ENCODE measurements at places on chromosomes 13 and 19.

- no peak for DNase-seq
Measured at GRCh38 chr13:66586489-66586888, 643.6 kb downstream of the PCDH9 start.

GRCh38 chr13:110646442-110647364 is 31.4 kb downstream of the NAXD start:
- no peak for DNase-seq

DNA sequence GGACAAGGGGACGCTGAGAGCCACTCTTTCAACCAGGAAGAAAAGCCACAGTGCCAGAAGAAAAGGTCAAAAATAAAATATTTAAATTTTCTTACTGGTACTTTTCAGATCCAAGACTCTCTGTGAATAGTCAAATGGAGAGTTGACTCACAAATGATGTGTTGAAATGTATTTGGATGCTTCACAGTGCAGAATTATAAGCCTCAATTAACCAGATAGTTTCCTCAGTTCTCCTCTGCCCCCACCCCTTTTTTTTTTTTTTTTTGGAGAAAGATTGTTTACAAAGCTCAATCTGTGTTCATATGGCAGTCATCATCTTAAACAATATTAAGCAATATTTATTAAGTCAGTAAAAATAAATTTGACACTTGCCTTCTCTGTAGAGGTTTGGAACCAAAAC is 470.8 kb downstream of the FGF9 start:
- DNase-seq, result no peak

DNA sequence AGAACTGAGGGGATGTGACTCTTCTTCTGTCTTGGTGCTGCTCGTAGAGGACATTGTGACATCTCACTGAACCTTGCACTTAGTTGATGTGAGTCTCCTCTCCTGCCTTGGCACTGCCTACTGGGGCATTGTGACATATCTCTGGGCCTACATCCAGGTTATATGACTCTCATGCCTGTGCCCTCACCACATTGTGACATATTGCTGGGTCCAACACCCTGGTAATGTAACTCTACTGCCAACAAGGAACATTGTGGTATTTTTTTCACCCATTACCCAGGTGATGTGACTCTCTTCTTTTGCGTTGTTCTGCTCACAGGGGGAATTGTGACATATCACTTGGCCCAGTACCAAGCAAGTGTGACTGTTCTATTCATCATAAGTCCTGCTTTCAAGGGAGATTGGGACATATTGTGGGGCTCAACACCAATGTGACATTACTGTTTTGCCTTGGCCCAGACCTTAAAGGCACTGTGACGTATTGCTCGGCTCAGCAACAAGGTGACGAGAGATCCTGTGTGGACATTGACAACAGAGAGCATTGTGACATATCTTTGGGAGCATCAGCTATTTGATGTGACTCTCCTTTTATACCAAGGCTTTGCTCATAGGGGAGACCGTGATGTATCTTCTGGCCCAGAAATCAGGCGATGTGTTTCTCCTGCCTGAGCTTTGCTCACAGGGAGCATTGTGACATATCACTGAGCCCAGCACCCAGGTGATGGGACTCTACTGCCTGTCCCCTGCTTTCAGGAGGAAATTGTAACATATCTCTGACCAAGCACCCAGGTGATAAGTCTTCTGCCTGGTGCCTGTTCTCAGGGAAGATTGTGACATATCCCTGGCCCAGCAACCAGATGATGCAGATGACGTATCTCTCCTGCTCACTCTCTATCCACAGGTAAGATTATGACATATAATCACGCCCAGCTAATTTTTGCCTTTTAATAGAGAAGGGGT is 12.2 kb upstream of the ZNF429 start:
- DNase-seq, result no peak

DNA sequence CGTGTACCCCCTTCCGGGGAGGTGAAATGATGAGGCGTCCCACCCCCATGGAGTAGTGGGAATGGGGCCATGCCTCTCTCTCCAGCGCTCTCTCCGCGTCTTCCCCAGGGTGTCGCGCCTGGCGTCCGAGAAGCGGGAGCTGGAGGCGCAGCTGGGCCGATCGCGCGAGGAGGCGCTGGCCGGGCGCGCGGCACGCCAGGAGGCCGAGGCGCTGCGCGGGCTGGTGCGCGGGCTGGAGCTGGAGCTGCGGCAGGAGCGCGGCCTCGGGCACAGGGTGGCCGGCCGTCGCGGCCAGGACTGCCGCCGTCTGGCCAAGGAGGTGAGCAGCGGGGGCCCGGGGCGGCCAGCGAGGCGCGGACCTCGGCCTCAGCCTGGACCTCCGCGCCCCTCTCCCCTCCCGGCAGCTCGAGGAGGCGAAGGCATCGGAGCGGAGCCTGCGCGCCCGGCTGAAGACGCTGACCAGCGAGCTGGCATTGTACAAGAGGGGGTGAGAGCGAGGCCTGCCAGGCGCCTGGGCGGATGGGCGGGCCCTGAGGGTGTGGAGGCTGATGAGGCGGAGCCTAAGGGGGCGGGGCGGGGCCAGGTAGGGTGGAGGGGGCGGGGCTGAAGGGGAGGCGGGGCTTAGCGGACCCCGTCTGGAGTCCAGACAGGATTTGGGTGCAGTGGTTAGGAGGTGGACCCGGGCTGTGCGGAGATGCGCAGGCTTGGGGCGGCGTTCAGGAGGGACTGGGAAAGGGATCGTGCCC is 7.7 kb downstream of the PGLYRP1 start:
- no peak for DNase-seq

DNA sequence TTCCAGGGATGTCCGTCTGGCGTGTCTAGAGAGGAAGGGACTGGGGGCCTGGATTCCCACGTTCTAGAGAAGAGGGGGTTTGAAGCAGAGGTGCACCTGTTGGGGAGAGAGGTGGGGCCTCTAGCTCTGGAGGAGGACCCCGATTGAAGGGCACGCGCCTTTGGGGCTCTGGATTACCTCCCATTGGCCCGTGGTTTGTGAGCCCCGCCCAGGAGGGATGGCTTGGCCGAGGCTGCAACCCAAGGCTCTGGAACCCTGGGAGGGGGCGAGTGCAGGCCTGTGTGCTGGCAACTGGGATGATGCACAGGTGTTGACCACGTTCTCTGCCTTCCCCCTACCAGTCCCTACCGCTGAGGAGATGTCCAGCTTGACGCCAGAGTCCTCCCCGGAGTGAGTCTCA is 20.2 kb downstream of the TMEM150B start:
- no peak for DNase-seq

GRCh38 chr13:103961784-103962183 is 895.6 kb upstream of the SLC10A2 start:
- no peak for DNase-seq

DNA sequence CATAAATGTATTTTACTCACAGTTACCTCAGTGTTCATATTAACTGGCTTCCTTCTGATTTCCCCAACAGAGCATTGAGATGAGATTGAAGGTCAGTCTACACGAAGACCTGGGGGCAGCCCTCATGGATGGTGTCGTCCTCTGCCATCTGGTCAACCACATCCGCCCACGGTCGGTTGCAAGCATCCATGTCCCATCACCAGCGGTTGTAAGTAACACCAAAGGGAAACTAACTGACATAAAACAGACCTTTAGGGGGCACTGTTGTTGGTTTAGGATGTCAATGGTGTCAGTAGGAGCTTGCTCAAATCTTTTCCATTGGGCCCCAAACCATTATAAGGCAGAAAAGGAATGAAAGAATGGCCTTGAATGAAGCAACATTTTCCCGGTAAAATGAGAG is 68.2 kb downstream of the ESD start:
- peak; percentile 3 for DNase-seq

- DNase-seq, result peak; percentile 79
Measured at GRCh38 chr13:102846261-102847015, 606 bp downstream of the ERCC5 start.

DNA sequence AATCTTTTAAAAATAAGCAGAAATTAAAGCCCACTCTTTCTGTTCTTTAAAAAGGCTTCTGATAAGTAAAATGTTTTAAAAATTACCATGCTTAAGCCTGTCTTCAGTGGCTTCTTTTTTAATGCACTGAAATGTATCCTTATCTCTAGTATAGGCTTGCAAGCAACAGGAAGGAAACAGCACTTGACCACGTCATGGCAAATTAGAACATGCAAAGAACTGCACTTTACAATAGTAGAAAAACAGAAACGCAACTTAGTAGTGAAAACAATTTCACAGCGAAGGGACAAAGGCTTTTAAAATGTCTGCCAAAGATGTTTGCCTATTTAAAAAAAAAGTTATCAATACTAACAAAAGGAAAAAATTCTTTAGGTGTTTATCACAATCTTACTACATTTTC is 36.3 kb downstream of the ELF1 start:
- DNase-seq, result peak; percentile 96

GRCh38 chr19:49570138-49570856 is 10.1 kb downstream of the NOSIP start:
- peak; percentile 56 for DNase-seq

- DNase-seq, result no peak
Measured at GRCh38 chr13:109517517-109517916, 268.9 kb downstream of the IRS2 start.

- DNase-seq, result no peak
Measured at GRCh38 chr13:26007261-26008125, 44.3 kb downstream of the SHISA2 start.

DNA sequence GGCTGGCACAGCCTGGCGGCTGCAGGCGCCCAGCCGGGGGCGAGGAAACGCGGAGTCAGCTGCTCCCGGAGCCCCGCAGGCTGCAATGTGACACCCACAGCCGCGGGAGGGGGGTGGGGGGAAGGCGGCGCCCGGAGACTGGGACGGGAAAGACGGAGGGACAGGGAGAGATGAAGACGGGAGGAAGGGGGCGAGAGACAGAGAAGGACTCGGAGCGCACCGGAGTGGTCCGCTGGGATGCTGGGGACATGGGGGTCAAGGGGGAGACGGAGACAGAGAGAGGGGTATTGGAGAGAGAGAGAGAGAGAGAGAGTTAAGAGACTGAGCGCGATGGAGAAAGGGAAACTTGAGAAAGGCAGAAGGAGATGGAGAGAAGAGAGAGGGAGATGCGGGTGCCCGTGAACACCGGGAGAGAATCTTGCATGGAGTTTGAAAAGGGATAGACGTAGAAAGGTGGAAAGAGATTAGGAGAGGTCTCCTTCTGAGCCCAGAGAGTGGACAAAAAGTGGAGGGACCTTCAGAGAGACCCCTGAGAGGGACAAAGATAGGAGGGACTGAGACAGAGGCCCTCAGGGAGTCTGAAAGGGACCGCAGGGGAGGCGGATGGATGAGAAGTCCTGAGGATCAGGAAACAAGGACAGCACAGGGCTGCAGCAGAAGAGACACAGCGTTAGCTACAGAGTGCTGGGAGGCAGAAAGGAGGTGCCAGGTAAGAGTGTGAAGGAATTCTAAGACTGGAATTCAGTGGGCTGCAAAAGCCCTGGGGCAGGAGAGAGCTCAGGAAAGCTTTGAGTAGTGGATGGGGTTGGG is 1.0 kb downstream of the SCN1B start:
- no peak for DNase-seq

DNA sequence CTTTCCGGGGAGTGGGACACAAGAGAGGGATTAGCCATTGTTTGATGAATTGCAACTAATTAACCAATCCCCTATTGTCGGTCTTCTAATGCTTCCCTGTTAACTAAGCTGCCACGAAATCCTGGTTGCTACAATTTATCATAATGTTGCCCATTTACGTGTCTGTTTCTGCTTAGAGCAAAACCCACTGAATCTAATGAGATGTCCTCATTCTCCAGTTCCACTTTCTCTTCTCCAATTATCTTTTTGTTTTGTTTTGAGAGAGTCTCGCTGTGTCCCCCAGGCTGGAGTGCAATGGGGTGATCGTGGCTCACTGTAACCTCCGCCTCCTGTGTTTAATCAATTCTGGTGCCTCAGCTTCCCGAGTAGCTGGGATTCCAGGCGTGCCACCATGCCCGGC is 5.2 kb upstream of the DPP9 start:
- no peak for DNase-seq

- DNase-seq, result no peak
Measured at GRCh38 chr13:99289271-99289670, 17.9 kb downstream of the GPR183 start.

GRCh38 chr19:17843292-17843827 is 4.4 kb downstream of the JAK3 start:
- DNase-seq, result no peak

GRCh38 chr13:97967948-97968347 is 14.5 kb downstream of the IPO5 start:
- no peak for DNase-seq

DNA sequence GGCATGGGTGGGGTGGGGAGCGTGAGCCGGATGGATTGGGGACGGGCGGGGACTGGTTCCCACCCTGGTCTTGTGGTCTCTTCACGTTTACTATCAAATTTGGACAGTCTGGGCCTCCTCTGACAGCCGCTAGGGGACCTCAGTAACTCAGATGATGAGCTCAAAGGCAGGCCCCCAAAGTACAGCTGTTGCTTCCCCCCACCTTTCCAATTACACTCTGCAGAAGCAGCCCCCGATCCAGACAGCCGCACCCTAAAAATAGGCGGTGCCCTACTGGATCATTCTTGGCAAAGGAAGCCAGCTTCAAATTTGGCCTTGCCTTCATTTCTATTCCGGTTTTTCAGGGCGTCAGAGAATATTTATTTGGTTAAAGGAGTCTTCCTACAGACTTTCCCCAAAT is 1.9 kb upstream of the FOXO1 start:
- no peak for DNase-seq

DNA sequence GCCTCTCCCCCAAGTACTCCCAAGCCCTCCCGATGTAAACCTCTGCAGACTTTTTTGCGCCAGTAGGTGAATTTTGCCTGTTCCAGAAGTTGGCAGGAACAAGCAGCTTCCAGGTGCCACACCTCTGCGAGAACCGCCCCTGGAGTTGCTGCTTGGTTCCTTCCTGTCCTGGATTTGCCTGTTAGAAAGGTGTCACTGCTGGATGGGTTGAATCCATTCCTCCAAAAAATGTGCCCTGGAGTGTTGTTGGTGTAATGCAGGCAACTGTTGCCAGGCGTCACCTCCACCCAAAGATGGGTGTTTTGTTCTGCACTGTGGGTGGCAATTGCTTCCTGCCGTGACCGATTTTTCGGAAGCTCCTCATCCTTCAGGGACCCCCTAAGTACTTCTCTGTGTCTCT is 5.7 kb downstream of the PGPEP1 start:
- no peak for DNase-seq

- DNase-seq, result no peak
Measured at GRCh38 chr13:33550885-33551284, 265.3 kb upstream of the STARD13 start.

- no peak for DNase-seq
Measured at GRCh38 chr19:3034656-3035541, 5.8 kb upstream of the TLE2 start.

GRCh38 chr13:67063036-67063435 is 167.1 kb downstream of the PCDH9 start:
- DNase-seq, result no peak

GRCh38 chr19:3284759-3285646 is 60.5 kb downstream of the CELF5 start:
- DNase-seq, result no peak

DNA sequence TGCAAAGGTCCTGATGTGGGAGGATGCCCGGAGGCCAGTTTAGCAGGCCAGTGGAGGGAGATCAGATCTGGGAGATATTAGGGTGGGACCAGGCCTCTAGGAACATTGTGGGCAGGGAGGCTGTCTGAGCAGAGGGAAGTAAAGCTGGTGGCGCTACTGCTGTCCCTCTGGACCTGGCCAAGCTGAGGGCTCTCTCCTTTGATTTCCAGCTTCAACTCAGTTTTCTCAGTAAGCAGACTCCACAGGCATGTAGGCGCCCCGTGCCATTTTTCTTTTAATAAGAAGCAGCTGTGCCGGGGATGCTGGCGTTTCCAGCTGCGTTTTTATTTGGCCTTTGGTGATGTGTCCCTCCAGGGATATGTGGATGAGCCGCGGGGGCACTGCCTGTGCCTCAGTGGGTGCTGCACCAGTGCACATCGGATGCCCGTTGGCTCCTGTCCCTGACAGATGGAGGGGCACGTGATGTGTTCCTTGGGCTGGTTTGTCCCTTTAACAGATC is 6.7 kb downstream of the DNM2 start:
- DNase-seq, result no peak

GRCh38 chr13:92668157-92668556 is 558.5 kb upstream of the GPC6 start:
- no peak for DNase-seq

All from GF-D8 (cell line).